ENCODE measurements at places on chromosomes 3 and 15.
A peak's percentile ranks its signal among the peaks of the same experiment; 100 is the strongest.

- peak; percentile 16 for DNase-seq
Observed at GRCh38 chr3:70771426-70772147, 459.1 kb upstream of the MDFIC2 start.

DNA sequence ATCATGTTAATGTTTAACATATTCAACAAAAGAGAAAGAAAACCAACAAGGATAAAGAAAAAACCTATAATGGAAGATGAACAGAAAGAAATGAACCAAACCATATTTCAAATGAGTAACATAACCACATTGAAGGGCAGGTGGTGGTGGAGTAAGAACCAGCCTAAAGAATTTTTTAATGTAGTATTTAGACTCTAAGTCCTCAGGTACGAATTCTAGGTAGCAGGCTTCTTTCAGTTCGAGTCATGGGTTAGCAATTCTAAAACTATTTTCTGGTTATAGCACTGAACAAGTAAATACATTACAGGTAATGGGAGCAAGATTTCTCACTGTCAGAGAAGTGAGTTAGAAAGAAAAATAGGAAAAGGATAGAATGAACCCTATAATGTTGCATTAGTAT, 24.4 kb downstream of the DCBLD2 start:
- no peak for DNase-seq

DNA sequence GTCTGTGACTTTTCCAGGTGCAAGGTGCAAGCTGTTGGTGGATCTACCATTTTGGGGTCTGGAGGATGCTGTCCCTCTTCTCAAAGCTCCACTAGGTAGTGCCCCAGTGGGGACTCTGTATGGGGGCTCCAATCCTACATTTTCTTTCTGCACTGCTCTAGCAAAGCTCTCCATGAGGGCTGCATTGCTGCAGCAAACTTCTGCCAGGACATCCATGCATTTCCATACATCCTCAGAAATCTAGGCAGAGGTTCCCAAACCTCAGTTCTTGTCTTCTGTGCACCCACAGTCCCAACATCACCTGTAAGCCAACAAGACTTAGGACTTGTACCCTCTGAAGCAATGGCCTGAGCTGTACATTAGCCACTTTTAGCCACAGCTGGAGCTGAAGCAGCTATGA, 694.5 kb upstream of the BCHE start:
- no peak for DNase-seq

- no peak for DNase-seq
Observed at GRCh38 chr15:96593735-96594134, 263.2 kb downstream of the NR2F2 start.

GRCh38 chr3:114274929-114275328, 18.9 kb upstream of the TIGIT start:
- DNase-seq: peak; percentile 33

DNA sequence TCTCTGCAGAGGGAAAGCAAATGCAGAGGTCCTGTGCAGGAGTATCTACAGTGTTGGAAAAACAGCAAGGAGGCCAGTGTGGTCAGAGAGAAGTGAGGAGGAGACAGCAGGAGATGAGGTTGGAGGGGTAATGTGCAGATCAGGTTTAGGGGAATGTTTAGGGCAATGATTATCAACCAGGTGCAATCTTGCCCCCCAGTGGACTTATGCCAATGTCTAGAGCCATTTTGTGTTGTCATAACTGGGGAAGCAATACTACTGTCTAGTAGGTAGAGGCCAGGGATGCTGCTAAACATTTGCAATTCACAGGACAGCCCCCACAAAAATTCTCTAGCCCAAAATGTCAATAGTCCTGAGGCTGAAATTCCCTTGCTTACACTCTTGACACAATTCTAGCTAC, 13.1 kb downstream of the CCDC191 start:
- no peak for DNase-seq

GRCh38 chr3:167671878-167672427, 18.2 kb upstream of the WDR49 start:
- no peak for DNase-seq

DNA sequence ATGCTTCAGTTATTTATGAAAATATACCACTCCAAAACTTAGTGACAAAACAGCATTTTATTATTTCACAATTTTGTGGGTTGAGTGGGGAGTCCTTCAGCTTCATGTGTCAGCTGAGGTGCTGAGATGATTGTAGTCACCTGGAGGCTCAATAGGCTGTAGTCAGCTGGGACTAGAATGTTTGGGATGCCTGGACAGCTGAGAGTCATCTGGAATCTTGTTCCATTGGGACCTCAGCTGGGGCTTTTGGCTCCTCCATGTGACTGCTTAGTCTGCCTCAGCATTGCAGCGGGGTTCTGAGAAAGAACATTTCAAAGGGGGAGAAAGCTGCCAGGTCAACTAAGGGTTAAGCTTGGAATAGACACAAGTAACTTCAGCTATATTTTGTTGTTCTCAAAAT, 13.4 kb downstream of the STT3B start:
- DNase-seq: no peak

DNA sequence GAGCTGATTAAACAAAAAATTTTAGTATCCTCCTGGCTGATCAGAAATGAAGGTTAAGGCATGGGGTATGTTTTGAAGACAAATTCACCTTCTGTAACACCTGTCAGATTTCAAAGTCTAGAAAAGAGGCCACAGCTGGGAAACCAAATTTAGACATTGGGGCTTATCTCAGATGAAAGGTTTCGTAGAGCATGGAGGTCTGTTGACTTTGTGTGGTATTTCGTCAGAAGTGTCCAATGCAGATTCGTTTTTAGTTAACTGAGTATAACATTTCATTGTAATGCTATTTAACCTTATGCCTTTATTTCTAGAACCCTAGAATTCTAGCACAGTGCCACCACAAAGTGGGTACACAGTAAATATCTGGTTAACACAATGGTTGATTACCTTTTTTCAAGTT, 61.7 kb downstream of the FNDC3B start:
- no peak for DNase-seq

- no peak for DNase-seq
Observed at GRCh38 chr15:78615151-78615589, 5.6 kb downstream of the CHRNA3 start.

GRCh38 chr3:189272500-189273119, 100.8 kb downstream of the TPRG1 start:
- no peak for DNase-seq

DNA sequence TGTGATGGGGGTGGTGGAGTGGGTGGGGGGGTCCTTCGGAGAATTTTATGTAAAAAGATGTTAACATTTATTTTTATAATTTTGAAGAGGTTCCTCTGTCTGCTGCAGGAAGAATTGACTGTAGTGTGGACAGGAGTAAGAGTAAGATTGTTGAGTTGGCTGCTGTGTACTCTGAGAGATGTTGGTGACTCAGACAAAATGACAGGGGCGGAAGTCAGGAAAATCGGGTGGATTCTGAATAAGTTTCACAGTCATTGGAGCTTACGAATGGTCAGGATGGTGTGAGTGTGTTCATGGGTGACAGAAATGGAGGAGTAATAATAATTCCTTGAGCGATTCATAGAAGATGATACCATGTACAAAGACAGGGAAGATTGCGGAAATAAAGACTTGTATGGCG, 420.0 kb downstream of the ROBO2 start:
- no peak for DNase-seq

DNA sequence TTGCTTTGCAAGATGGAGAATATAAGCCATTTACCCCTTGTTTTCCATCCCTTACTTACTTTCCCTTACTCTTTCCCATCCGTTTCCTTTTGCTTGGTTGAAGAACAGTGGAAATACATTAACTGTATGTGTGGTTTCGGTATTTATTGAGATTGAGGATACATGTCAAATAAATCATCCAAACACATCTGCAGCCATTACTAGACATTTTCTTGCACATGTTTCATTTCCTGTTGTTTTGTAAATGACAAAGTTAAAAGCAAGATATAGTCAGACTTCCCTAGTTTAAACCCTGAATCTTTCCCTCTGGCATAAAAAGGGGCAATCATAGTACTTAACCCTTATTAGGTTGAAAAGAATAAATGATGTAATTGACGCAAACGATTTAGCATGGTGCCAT, 82.1 kb upstream of the BCHE start:
- DNase-seq: no peak

GRCh38 chr3:47318916-47319315, 36.2 kb downstream of the KLHL18 start:
- peak; percentile 41 for DNase-seq

GRCh38 chr15:48754011-48754410, 56.9 kb downstream of the CEP152 start:
- peak; percentile 59 for DNase-seq
